ENCODE measurements at places on chromosomes 6 and 20.
A peak's percentile ranks its signal among the peaks of the same experiment; 100 is the strongest.

GRCh38 chr20:36259177-36260061 lies 23.1 kb downstream of the AAR2 start:
- DNase-seq, result no peak

DNA sequence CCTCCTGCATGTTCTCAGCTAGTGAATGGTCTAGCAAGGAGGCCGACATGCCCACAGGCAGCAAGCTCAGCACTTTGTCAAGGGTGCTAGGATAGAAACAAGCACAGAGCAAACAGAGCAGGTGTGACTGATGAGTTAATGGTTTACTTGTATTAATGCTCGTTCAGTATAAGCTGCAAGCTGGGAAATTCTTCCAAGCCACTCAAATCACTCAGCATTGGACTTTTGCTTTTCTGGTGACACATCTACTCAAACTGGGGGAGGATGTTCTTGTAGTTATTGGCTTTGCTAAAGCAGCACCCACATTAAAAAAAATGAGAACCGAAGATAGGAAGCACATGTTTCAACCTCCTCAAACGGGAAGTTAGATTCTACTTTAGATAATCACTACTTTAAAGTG lies 43.1 kb upstream of the NEDD9 start:
- peak; percentile 90 for DNase-seq

- DNase-seq, result no peak
Observed at GRCh38 chr20:32808438-32808837, 11.3 kb upstream of the MAPRE1 start.

DNA sequence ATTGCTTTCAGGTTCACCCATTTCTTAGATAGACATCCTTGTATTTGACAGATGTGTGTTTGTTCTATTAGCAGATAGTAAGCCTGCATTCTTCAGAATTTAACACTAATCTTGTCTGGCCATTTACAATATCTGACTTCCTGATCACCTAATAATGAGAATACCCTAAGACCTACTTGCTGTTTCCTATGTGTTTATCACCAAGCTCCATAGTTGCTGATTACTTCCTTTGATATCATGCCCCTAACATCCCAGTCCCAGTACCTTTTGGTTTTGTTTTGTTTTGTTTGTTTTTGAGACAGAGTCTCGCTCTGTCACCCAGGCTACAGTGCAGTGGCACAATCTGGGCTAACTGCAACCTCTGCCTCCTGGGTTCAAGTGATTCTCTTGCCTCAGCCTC lies 143.6 kb upstream of the DST start:
- DNase-seq, result no peak

- no peak for DNase-seq
Observed at GRCh38 chr20:62296724-62297448, 5.9 kb upstream of the ADRM1 start.

All from inflammatory macrophage treated with lipopolysaccharide for 1 hour (primary cell).